ENCODE measurements at places on chromosomes 5 and 9.

- no peak for DNase-seq
Measured at GRCh38 chr9:78189001-78189400, 46.9 kb upstream of the CEP78 start.

- DNase-seq = no peak
Measured at GRCh38 chr5:87390075-87390474, 22.7 kb downstream of the CCNH start.

DNA sequence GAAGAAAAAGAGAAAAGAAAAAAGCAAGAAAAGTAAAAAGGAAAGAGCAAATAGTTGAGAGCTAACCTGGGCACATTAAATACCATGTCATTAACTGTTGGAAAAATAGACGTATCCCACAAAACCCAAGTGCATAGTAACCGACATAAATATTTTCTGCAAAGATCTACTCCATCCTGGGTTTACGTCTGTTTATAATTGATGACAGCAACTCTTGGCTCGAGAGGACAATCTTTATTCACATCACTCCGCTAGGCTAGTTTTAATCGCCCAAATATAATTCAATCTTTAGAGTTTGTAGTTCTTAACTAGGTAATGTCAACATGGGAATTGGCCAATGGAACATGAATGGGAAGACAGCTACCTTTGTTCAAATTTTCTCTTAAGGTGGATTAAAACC lies 321.7 kb upstream of the TNC start:
- DNase-seq = no peak

DNA sequence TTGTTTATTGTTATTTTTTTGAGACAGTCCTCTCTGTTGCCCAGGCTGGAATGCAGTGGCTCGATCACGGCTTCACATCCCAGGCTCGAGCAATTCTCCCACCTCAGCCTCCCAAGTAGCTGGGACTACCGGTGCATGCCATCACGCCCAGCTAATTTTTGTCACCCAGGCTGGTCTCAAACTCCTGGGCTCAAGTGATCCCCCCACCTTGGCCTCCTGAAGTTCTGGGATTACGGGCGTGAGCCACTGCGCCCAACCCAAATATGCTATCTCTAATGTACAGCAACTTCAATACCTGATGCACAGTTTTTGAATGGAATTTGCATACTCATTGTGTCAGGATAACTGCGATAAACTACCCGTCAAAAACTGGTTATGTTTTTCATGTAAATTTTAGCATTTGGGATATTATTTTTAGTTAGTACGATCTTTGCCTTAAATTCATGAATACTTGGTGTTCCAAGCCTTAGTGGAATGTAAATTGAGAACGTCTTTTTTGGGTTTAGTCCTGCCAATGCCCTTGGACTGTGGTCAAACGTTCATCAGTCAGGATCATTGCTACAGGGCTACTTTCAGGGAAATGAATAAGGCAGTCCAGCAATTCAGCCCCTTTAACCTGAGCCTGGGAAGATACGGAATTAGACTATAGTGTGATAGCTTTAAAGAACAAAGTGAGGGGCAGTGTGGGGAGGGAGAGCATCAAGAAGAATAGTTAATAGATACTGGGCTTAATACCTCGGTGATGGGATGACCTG lies 4.4 kb downstream of the UGCG start:
- no peak for DNase-seq

DNA sequence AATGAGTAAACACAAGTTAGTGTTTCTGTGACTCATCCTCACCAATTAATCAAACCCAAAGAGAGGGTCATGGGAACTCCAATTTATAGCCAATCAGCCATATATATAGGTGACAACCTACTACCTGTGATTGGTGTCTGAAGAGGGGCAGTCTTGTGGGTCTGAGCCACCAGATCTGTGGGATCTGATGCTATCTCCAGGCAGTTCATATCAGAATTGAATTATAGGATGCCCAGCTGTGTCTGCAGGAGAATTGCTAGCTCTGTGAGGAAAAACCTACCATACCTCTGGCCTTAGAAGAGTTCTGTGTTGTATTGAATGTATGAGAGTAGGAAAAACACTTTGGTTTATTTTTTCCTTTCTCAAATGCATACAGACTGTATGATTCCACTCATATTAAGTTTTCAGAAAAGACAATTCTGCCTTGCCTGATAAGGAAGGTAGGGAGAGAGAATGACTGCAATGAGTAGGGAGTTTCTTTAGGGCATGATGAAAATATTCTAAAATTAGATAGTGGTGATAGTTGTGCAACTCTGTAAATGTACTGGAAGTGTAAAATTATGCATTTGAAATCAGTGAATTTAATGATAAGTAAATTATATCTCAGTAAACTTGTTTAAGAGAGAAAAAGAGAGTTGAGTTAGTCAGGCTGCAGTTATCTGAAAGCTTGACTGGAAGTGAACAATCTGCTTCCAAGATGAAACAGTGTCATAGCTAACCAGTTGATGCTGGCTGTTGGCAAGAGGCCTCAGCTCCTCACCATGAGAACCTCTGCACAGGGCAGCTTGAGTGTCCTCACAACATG lies 274.9 kb downstream of the AUH start:
- no peak for DNase-seq

DNA sequence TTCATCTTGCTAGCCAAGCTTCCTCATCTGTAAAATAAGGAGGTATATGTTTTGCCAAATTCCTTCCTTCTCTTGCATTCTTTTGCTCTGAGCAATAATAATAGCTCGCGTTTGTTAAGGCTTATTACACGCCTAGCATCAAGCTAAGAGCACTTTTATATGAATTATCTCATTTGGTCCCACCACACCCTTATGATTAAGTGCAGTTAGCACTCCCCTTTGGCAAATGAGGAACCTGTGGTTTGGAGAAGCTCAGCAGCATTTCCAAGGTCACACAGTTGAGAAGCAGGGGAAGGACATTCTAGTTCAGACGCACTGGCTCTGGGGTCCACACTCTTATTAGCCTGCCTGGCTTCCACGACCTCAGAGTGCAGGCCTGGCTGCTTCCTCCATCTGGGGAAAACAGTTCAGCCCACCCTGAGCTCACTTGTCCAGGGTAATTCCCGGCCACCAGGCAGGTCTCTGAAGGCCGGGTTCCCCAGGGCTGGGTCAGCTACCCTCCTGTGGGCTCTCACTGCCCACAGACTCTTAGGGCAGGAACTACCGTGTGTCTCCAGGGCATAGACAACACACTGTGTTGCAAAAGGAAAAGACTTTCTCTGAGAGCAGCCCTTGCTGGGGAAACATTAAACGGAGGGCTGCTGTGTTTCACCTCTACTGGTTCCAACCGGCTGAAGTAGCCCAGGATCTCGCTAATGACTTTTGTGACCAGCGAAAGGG lies 9.9 kb upstream of the FBP1 start:
- DNase-seq = no peak

DNA sequence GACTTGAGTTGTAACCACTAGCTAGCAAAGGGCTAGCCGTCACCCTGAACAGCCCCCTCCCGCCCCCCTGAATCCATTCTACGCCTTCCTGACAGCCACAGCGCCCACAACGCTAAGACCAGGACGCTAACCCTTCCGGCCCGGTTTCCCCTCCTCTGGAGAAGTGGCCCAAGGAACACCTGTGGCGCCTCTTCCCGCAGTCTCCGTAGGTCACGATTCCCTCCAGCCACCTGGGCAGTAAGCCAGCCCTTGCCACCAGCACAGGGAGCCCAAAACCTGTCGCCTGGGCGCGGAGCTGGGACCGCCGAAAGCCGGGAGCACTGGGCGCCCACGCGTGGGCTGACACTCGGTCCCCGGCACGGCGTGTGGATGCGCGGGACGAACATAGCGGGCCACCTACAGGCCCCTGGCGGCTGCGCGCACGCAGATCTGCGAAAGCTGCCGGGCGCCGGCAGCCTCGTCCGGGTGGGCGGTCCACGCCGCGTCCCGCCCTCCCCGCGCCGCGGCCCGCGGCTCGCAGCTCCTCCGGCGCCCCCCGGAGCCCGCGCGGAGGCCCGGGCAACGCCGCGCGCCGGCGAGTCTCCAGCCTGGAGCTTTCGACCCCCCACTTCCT lies 596 bp downstream of the IRF1 start:
- DNase-seq = no peak

GRCh38 chr5:174585472-174585871 lies 138.9 kb upstream of the MSX2 start:
- no peak for DNase-seq

DNA sequence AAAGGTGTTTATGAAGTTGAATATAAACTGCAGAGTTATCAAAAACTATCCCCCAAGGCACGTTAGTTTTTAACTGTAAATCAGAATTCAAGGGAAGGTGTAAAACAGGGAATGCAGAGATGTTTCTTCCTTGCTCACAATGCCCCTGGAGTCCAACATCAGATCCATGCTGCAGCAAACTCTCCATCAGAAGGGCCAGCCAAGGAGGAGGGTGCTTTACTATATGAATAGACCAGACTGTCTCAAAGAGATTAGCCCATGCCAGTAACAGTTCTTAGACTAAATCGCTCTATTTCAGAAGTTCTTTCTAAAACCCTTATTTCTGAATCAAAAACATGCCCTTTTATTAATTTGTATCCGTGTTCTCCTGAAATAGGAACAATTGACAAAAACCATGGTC lies 362.8 kb upstream of the RPS23 start:
- no peak for DNase-seq

- no peak for DNase-seq
Measured at GRCh38 chr5:150672884-150673275, 11.8 kb downstream of the MYOZ3 start.

DNA sequence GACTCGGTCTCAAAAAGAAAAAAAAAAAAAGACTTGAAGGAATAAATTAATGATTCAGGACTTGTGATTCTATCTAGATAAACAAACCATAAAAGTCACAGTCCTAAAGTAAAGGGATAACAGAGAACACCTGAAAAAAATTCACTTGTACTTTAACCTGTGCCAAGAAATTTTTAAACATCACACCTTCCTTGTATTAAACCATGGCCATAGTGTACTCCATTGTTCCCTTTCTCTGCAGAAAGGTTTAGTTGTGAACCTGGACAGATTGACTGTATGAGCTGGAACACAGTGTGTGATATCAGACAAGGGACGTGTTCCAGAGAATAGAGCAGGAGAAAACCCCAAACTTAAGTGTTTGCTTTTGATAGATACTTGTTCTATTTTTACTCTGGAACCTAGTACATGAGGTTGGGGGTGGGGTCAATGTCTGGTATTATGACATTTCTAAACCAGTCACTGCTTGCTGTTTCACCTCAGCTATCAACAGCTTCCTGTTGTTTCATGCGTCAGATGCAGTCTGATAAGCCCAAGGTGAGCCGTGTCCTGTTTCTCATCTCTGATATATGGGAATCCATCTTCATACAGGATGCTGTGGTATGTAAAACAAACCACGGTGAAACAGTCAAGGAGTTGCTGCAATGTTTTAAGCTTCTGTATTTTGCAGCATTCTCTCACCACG lies 62.5 kb upstream of the ITGA1 start:
- no peak for DNase-seq

GRCh38 chr9:129895376-129896268 lies 60.4 kb downstream of the USP20 start:
- DNase-seq = no peak

DNA sequence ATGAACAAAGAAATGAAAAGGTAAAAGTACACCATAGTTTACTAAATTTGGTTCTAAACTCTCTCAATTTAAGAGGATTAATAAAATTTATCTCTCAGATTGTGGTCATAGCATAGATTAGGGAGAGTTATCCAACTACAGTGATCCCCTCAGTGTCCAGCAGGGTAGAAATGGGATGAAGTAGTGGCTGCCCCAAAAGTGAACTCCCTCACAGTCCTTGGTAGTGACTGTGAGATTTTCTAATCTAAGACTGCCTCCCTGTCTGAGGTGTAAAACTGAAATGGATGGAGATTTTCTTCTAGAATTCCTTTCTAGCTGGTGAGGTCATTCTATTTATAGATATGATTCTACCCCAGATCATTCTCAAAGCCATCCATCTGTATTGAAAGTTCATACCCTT lies 455.5 kb downstream of the ACTL7B start:
- DNase-seq = no peak

DNA sequence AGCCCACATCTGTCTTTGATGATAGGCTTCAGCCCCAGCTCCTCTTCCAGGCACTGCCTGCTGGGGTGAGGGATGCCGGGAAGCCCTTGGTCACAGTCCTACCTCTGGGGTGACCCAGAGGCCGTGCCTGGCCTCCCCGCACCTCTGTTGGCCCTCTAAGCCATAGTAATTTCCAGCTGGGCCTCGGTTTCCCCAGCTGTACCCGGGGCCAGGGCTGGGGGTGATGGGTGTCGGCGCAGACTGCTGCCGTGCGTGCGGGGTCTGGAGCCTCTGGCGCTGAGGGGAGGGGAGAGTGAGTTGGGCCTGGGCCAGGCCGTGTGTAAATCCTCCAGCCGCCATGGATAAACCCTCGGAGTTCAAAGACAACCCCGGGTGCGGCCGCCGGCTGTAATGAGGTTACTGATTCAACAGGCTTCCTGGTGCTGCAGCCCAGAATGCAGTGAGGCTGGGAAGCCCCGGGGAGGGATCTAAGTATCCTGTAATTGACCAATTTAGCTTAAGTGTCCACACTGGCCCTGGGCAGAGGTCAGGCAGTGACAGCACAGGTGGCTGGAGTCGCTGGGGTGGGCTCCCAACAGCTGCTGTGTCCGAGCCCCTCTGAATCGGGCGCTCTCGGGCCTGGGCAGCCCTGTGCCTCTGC lies 7.1 kb downstream of the RXRA start:
- DNase-seq = no peak

DNA sequence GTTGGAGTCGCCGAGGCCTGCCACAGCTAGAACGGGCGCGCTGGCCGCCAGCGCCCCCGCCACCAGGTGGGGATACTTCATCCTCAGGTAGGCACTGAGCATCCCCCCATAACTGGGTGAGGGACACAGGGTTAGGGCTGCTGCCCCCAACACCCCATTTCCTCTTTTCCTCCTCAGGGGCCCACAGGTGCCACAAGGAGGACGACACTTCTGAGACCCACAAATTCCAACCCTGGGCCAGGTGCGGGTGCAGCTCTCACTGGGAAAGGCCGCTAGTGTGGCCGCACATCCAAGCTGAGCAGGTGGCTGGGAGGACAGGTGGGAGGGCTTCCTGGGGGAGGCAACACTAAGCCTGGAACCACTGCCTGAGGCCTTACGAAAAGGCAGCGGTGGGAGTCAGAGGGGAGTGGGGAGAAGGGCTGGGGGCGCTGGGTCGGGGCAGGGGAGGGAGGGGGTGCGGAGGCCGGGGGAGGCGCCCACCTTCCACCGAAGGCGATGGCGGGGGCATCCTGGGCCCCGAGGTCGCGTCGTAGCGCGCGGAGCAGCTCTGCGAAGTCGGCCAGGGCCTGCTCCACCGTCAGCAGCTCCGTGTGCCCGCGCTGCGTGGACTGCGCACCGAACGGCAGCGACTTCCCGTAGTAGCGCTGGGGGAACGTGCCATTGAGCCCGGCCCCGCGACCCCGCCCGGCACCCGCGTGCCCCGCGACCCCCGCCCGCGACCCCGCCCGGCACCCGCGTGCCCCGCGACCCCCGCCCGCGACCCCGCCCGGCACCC lies 961 bp downstream of the DPP7 start:
- DNase-seq = no peak

DNA sequence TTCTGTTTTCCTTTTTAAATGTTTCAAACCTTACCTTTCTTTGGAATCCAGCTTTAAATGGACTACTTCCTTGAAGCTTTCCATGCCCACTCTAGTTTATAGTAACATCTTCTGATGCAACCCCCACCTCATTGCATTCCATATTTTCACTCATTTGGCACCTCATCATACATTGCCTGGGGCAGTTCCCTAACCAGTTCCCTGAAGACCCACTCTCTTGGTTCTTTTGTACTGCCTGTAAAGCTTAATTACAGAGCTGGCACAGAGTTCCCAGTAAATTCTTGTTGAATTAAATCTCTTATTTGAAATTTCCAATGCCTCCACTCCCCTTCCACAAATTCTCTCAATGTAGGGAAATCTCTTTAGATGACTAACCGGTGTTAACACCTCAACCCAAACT lies 257.2 kb downstream of the ARRDC3 start:
- DNase-seq = no peak
